Stimulated activated CD8-positive, alpha-beta memory T cell treated with anti-CD3 and anti-CD28 coated beads, Interleukin-4, amount 100 ng/mL, for 1 hour (primary cell): ENCODE measurements at places on chromosomes 3 and 15.

GRCh38 chr3:123157209-123157597 is 44.5 kb upstream of the SEC22A start:
- no peak for DNase-seq

- DNase-seq: no peak
Observed at GRCh38 chr15:25812073-25812472, 51.1 kb downstream of the ATP10A start.

DNA sequence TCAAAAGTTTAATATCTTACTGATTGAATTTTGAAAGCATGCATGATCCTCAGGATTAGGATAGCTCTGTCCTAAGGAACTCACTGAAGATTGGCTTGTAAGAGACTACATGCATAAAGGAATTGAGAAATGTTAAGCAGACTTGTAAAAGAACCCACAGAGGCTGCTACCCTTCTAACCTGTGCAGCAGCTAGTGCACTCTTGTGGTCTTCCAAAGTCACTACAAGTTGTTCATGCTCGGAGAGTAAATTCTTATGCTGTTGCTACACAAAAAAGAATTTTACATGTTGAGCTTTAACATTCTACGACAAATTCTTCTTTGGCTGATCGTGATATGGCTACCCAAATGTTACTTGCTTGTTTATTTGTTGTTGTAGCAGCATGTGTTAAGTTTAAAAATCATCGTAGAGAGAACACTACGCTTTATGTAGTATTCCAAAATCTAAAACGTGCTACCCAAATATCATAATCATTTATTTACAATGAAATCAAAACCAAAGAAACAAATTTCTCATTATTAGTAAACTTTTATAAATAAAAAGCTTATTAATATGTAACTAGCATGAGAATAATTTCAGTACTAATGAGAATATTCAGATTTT is 55.0 kb downstream of the GOLIM4 start:
- DNase-seq: no peak

GRCh38 chr3:70358978-70359580 is 46.6 kb upstream of the MDFIC2 start:
- no peak for DNase-seq

- DNase-seq: no peak
Observed at GRCh38 chr15:57415602-57416001, 39.3 kb downstream of the CGNL1 start.

DNA sequence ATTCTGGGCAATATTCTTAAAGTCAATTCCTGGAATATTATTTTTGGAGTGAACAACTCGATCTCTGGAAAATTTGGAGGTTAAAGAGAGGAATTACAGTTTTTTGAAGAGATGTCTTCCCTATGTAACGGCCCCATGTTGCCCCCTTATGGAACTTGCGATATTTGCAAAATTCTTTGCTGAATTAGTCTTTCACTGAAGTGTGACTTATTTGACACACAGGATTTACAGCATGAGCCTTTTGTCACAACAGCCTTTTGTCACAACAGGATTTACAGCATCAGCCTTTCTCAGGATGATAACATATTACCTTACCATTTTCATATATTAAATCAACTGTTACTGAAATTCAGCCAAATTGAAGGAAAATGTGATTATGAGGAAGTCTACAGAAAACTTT is 37.8 kb upstream of the SPTSSB start:
- DNase-seq: no peak

- DNase-seq: no peak
Observed at GRCh38 chr3:112472691-112473090, 26.6 kb downstream of the BTLA start.

DNA sequence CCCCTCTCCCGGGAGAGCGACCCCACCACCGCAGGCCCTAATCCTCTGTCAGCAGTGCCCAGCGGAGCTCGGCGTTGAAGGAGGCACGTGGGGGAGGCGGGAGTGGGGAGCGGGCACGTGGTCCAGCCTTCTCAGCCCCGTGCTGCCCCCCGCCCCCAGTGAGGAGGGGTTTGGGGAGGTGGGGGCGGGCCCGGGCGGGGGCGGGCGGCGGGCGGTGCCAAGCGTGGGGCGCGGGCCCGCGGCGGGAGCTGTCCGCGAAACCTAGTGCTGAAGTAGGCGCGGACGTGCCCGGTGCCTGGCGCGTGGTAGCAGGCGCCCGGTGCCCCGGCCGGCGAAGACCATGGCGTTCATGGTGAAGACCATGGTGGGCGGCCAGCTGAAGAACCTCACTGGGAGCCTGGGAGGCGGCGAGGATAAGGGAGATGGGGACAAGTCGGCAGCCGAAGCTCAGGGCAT is at the start of gene CPLX3:
CPLX3 (plus strand) TSS at position 264 of the 456 bp plus-strand sequence; CDS start at position 341, 77 bp downstream.
- no peak for DNase-seq

DNA sequence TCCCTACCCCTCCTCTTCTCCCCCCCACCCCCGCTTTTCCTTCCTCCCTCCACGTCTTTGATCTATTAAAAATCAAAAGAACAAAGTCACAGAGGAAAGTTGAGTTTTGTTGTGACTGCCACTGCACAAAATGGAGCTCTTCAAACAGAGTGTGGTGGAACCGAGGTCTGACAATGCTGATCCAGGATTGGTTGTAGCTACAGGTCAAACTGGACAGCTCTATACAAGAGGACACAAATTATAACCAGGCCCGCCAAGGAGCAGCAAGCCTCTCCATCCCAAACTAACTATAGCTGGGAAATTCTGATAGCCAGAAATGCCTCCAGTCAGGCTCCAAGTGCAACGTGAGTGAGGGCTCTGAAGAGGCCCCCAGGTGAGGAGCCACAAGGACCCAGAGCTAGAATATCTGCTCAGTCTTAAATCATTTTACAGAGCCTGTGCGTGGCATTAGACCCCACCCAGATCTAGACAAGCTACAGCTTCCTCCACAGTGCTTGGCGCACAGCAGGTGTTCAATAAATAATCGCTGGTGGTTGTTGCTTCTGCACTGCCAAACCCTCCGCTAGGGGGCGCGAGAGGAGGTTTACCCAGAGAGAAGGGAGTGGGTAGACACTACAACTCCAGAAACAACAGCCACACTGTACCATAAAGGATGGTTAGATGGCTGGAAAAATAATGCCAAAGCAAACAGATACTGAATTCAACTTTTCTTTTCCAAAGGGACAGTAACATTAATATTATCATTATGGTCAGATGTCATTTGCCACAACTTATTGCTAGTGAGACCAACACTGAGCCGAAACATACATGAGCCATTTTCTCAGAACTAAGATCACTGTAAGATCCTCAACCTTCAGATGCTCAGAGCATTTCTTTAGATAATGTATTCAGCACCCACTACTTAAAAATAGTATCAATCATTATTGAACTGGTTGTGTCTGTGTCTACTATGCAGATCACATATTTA is 44.6 kb downstream of the ZIC4 start:
- DNase-seq: no peak
